ENCODE measurements at places on chromosomes 2 and 18. TPM values are rescaled to one million over a fixed set of nuclear protein-coding genes. Genes with fewer than 3 reads are reported as not detected.

DNA sequence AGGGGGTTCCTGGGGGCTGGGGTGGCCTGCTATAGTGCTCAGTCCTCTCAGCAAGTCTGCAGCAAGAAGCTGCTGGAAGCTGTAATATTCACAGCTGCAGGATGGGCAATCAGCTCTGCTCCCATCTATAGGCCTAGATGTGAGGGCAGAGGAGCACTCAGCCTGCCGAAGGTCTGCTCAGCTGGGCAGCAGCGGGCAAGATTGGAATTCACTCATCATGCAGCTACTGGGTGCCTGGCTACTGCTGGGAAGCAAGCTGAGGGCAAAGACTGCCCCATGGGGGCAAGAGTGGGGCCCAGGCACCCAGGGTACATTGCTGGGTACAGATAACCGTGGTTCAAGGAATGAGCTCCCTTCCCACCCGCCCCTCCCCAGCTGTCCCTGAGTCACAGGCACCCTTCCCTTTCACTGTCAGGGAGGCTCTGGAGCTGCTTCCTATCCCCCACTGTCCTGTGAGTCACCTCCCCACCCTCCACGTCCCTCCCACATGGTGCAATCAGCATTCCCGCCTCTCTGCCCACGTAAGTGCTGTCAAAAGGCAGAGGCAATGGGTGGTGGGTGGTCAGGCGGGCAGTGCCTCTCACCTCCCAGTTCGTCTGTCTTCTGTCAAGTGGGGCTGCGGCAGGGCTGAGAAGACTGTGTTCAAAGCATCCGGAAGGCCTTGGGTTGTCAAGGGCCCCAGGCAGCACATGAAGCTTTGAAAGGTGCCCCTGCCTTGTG lies 169.2 kb downstream of the TRIM43 start:
- H3K27me3 ChIP-seq, result no peaks in the 10 kb centered on the region
- no peak overlapping the region for H3K27ac ChIP-seq
- DNase-seq, result no peak
- no peak overlapping the region for H3K4me3 ChIP-seq
- H3K36me3 ChIP-seq, result no peaks in the 10 kb centered on the region

DNA sequence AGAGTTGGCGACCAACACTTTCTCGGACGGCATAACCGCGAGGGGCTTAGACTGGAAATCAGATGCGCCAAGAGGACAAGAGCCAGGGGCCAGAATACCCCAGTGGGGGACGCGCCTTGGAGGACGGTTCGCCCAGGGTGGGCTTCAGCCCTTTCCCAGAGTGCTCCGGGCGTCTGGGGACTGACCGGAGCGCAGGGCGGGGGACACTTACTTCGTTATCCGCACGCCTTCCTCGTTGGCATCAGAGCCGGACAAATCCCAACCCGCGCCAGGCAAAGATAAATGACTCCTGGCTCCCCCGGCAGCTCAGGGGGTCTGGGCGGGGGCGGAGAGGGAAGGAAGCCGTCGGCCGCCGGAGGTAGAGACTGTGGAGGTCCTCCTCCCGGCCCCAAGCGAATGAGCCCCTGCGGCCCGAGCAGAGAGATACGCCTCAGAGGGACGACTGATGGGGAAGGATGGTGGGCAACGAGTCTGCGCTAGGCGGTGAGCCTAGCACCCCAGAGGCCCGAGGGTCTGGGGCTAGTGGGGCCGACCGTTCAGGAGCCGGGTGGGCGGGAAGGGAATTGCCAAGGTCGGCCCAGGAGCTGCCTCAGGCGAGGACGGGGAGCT lies 4.7 kb upstream of the SATB2 start:
- DNase-seq, result no peak
- H3K27me3 ChIP-seq, result peaks cover 48% of the 10 kb centered on the region
- H3K27ac ChIP-seq, result no peak overlapping the region
- H3K36me3 ChIP-seq, result no peaks in the 10 kb centered on the region
- H3K4me3 ChIP-seq, result peak overlapping the region; percentile 49

- no peaks in the 10 kb centered on the region for H3K27me3 ChIP-seq
- no peak overlapping the region for H3K27ac ChIP-seq
- H3K36me3 ChIP-seq, result no peaks in the 10 kb centered on the region
- no peak for DNase-seq
- no peak overlapping the region for H3K4me3 ChIP-seq
Observed at GRCh38 chr2:204497855-204498254, 47.4 kb upstream of the PARD3B start.

- no peaks in the 10 kb centered on the region for H3K36me3 ChIP-seq
- H3K27ac ChIP-seq, result no peak overlapping the region
- no peaks in the 10 kb centered on the region for H3K27me3 ChIP-seq
- H3K4me1 ChIP-seq, result no peaks in the 10 kb centered on the region
- no peak for DNase-seq
Observed at GRCh38 chr18:45277908-45278307, 337.4 kb upstream of the SLC14A2 start.

- no peaks in the 10 kb centered on the region for H3K36me3 ChIP-seq
- H3K4me1 ChIP-seq, result no peaks in the 10 kb centered on the region
- H3K4me3 ChIP-seq, result no peak overlapping the region
- no peak for DNase-seq
Observed at GRCh38 chr18:5197461-5197860, 404 bp upstream of the AKAIN1 start.

GRCh38 chr2:85018049-85018447 lies 47.1 kb downstream of the KCMF1 start:
- no peak overlapping the region for H3K4me3 ChIP-seq
- H3K36me3 ChIP-seq, result no peaks in the 10 kb centered on the region
- DNase-seq, result no peak

DNA sequence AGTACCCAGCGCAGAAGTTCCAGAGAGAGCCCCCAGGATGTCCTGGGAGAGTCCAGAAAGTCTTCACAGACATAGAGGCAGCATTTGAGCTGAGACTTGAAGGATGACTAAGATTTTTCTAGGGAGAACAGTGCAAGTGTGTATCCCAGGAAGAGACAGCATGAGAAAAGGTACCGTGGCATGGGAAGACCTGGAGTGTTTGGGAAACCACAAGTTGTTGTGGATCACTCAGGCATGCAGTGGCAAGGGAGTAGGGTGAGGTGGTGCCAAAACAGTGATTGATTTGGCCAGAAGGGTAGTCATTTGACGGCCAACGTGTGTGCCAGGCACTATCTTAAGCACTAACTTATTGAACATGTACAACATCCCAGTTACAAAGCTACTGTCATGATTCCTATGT lies 24.5 kb upstream of the KCNK3 start:
- no peak overlapping the region for H3K4me3 ChIP-seq
- H3K27me3 ChIP-seq, result no peaks in the 10 kb centered on the region
- no peaks in the 10 kb centered on the region for H3K36me3 ChIP-seq
- H3K4me1 ChIP-seq, result no peaks in the 10 kb centered on the region

DNA sequence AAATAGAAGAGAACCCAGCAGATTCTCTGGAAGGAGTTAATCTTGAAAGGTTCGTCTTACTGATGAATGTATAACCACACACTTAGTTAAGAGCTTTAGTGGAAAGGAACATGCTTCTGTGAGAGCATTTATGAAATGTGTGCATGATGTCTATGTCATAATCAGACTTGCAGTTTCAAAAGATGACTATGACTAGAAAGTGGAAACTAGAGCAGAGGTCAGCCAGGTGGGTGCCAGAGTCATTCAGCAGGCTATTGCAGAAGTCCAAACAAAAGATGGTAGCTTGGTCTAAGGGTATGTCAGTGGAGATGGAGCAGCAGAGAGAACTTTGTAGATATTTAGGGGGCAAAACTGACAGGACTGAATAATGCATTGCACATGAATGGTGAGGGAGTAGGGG lies 825.8 kb downstream of the DCC start:
- no peaks in the 10 kb centered on the region for H3K4me1 ChIP-seq
- no peaks in the 10 kb centered on the region for H3K36me3 ChIP-seq
- no peak overlapping the region for H3K4me3 ChIP-seq
- H3K27me3 ChIP-seq, result no peaks in the 10 kb centered on the region

- H3K4me3 ChIP-seq, result no peak overlapping the region
- no peaks in the 10 kb centered on the region for H3K27me3 ChIP-seq
- H3K4me1 ChIP-seq, result no peaks in the 10 kb centered on the region
- no peaks in the 10 kb centered on the region for H3K36me3 ChIP-seq
- no peak overlapping the region for H3K27ac ChIP-seq
Observed at GRCh38 chr2:166282154-166282553, 93.6 kb downstream of the SCN9A start.

DNA sequence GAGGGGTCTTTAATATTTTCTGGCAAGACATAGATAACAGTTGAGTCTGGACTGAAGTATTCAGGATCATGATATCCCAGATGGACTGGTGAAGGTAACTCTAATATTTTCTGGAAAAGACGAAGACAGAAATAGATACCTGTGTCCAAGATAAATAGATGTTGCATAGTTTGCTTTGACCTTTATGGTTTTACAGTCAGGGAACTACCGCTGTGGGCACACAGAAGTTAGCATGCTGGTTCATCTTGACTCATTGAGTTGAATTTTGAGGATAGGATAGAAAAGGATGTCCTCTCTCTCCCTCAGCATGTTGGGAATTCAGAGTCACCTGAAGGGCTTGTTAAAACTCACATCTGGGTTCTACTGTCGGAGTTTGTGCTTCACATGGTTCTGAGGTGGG lies 20.8 kb downstream of the KCNE4 start:
- H3K27ac ChIP-seq, result no peak overlapping the region
- no peak overlapping the region for H3K4me3 ChIP-seq
- no peaks in the 10 kb centered on the region for H3K27me3 ChIP-seq

DNA sequence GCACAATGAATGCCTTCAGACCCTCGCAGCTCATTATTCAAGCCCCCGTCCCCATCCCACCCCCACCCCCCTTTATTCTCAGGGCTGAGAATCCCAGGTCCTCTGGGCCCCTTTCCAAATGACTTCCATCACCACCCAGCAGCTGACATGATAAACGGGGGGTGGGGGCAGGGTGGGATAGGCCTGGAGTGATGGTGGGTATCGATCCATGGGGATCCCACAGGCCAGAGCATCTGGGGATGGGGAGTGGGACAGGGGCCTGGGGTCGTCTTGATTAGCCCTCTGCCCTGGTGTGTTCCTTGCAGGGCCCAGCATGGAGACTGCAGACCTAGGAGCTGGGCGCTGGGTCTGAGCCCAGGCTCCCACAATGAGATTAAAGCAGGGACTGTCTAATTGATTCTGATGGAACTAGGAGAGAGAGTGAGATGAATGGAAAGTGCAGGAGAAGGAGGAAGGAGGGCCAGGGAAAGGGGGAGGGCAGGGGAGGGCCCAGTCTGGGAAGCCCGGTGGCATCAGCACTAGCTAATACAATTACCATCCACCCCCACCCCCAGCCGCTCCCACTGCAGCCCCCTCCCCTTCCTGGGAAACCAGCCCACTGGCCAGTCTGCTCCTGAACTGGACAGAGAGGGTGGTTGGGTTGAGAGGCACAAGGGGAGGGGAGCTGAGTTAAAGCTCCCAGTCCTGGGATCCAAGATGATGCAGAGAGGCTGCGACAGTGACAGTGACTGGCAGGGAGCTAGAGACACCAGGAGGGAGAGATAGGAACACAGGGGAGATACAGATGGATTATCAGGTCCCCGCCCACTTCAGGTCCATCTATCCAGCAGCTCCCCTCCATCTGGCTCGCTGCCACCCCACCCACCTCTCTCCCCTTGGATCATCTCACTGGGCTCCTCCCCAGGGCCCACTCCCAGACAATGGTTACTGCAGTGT lies 13.1 kb upstream of the TNS1 start:
- no peak overlapping the region for H3K4me3 ChIP-seq
- H3K36me3 ChIP-seq, result no peaks in the 10 kb centered on the region
- H3K27ac ChIP-seq, result peak overlapping the region; percentile 63
- H3K27me3 ChIP-seq, result no peaks in the 10 kb centered on the region
- DNase-seq, result no peak

GRCh38 chr2:241035818-241036396 lies 37.5 kb downstream of the SNED1 start:
- H3K4me1 ChIP-seq, result no peaks in the 10 kb centered on the region
- peak; percentile 42 for DNase-seq
- H3K27ac ChIP-seq, result no peak overlapping the region
- no peaks in the 10 kb centered on the region for H3K27me3 ChIP-seq
- peaks cover 8% of the 10 kb centered on the region for H3K36me3 ChIP-seq

DNA sequence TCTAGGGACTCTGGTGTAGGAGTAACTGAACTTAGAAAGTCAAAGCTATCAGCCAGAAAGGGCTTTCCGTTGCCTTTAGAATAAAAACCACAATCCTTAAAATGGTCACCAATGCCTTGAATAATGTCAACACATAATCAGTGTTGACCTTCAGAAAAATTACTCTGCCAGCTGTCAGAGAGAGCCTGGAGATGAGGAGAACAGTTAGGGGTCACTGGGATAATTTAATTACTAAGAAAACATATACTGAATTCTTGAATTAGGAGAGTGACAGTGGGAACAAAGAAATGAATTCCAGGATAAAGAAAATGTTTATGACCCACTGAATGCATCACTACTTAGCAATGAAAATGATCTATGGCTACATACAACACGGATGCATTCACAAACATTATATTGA lies 23.4 kb upstream of the UGP2 start:
- no peak overlapping the region for H3K4me3 ChIP-seq
- no peaks in the 10 kb centered on the region for H3K4me1 ChIP-seq
- H3K27ac ChIP-seq, result no peak overlapping the region
- H3K27me3 ChIP-seq, result no peaks in the 10 kb centered on the region
- H3K36me3 ChIP-seq, result no peaks in the 10 kb centered on the region

- H3K27me3 ChIP-seq, result no peaks in the 10 kb centered on the region
- H3K36me3 ChIP-seq, result no peaks in the 10 kb centered on the region
- no peak overlapping the region for H3K4me3 ChIP-seq
- no peaks in the 10 kb centered on the region for H3K4me1 ChIP-seq
- H3K27ac ChIP-seq, result no peak overlapping the region
Observed at GRCh38 chr2:44055664-44056063, 59.9 kb upstream of the LRPPRC start.

The STPG4 gene
- not detected for total RNA-seq

The VWA3B gene
- total RNA-seq, result not detected

The PCGF1 gene
- 15.2 TPM for total RNA-seq

The DCC gene
- not detected for total RNA-seq

The DUSP28 gene
- 17.5 TPM for total RNA-seq

The TDRD15 gene
- total RNA-seq, result 1.7 TPM

The CRYGC gene
- not detected for total RNA-seq

The CGREF1 gene
- 4.5 TPM for total RNA-seq

All from right atrium auricular region (tissue), 2 donors.